ENCODE measurements at places on chromosomes 3 and 15.
A peak's percentile ranks its signal among the peaks of the same experiment; 100 is the strongest.

DNA sequence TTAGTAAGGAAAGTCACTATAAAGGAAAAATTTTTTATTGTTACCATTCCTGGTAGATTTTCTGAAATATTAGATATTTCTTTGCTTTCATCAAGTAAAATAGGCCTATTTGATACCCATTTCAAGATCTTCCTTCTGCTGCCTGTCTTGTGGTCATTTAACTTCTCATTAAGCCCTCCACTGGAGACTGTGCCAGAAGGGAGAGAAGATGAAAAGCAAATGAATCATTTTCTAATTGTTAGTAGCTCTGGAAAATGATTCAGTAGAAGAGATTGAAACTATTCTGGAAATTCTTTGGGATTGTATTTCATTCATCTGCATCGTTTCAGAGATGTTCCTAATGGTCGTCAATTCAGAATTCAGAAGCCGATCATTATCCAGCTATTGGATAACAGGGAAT is 3.2 kb downstream of the KCTD6 start:
- H3K27me3 ChIP-seq, result no peaks in the 10 kb centered on the region
- no peaks in the 10 kb centered on the region for H3K36me3 ChIP-seq
- H3K4me1 ChIP-seq, result peaks cover 40% of the 10 kb centered on the region
- no peak for DNase-seq
- H3K27ac ChIP-seq, result no peak overlapping the region
- no peak overlapping the region for H3K4me3 ChIP-seq

GRCh38 chr15:44662478-44663409 is 718 bp downstream of the SPG11 start:
- peak; percentile 82 for DNase-seq
- H3K27me3 ChIP-seq, result no peaks in the 10 kb centered on the region
- peaks cover 5% of the 10 kb centered on the region for H3K36me3 ChIP-seq
- H3K27ac ChIP-seq, result peak overlapping the region; percentile 86
- H3K4me3 ChIP-seq, result peak overlapping the region; percentile 67

GRCh38 chr3:65633018-65633638 is 405.6 kb downstream of the MAGI1 start:
- H3K27ac ChIP-seq, result no peak overlapping the region
- DNase-seq, result no peak
- no peaks in the 10 kb centered on the region for H3K27me3 ChIP-seq
- no peak overlapping the region for H3K4me3 ChIP-seq

DNA sequence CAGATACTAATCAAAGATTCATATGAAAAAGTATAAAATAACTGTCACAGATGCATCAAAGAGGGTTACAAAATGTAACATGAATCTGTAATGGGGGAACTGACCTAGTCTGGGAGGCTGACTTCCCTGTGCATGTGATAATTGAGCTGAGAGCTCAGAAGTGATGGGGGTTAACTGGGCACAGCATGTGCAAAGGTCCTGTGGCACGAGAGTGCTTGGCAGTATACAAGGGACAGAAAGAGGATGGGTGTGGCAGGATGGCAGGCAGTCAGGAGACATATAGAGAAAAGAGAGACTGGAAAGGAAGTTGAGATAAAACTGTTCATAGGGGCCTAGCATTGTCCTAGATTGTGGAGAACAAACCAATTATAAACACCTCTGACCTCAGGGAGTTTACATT is 47.8 kb upstream of the IREB2 start:
- no peaks in the 10 kb centered on the region for H3K4me1 ChIP-seq
- DNase-seq, result no peak
- H3K4me3 ChIP-seq, result no peak overlapping the region
- no peak overlapping the region for H3K27ac ChIP-seq

- no peak overlapping the region for H3K27ac ChIP-seq
- H3K27me3 ChIP-seq, result no peaks in the 10 kb centered on the region
- no peaks in the 10 kb centered on the region for H3K4me1 ChIP-seq
- H3K4me3 ChIP-seq, result no peak overlapping the region
- no peaks in the 10 kb centered on the region for H3K36me3 ChIP-seq
Measured at GRCh38 chr3:129837065-129837642, 56.4 kb downstream of the TMCC1 start.

GRCh38 chr15:55255714-55256113 is 33.9 kb downstream of the RAB27A start:
- no peaks in the 10 kb centered on the region for H3K27me3 ChIP-seq
- peaks cover 58% of the 10 kb centered on the region for H3K4me1 ChIP-seq
- peak overlapping the region; percentile 63 for H3K4me3 ChIP-seq
- no peaks in the 10 kb centered on the region for H3K36me3 ChIP-seq

DNA sequence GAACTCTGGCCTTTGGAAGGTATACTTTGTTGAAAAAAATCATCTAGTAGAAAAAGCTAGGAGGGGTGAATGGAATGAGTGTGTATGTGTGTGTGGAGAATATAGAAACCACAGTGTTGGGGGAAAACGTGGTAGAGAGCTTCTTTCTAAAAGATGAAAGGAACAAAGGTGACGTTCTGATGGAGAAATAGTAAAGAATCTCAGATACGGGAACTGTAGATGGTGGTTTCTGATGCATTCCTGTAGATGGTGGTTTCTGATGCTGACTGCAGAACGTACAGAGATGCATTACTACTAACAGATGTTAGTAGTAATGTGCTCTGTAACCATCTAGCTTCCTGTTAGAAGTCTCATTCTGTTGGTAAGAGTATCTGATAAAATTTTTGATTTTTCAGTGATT is 60.2 kb downstream of the VPS8 start:
- no peaks in the 10 kb centered on the region for H3K4me1 ChIP-seq
- DNase-seq, result no peak
- peaks cover 13% of the 10 kb centered on the region for H3K36me3 ChIP-seq
- no peaks in the 10 kb centered on the region for H3K27me3 ChIP-seq

- H3K36me3 ChIP-seq, result no peaks in the 10 kb centered on the region
- no peaks in the 10 kb centered on the region for H3K4me1 ChIP-seq
- H3K27me3 ChIP-seq, result no peaks in the 10 kb centered on the region
- H3K27ac ChIP-seq, result no peak overlapping the region
Measured at GRCh38 chr3:183911763-183912506, 27.3 kb upstream of the PARL start.

DNA sequence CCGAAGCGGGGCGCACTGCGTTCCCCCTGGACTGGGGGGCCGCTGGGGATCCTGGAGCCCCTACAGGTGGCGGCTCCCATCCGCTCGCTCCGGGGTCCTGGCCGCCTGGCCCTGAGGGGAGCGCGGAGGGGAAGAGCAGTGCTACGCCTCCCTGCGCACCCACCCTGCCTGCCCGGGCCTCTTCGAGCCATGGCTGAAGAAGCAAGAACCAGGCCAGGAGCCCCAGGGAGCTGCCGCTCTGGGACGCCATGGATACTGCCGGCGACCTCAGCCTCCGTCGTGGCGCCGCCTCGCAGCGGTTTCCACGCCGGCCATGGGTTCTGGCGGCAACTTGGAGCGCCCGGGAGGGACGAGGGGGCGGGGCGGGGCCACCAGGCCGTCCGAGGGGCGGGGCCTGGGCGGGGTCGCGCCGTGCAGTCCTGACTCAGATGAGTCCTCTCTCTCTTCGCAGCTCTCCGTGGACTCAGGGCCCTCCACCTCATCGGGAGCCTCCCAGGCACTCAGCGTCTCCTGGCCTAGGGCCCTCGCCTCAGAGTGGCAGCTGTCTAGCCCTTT is 50.9 kb downstream of the MYL3 start:
- no peak overlapping the region for H3K27ac ChIP-seq
- peak overlapping the region; percentile 50 for H3K4me3 ChIP-seq
- H3K27me3 ChIP-seq, result peaks cover 6% of the 10 kb centered on the region
- H3K36me3 ChIP-seq, result no peaks in the 10 kb centered on the region
- H3K4me1 ChIP-seq, result peaks cover 7% of the 10 kb centered on the region

- H3K36me3 ChIP-seq, result no peaks in the 10 kb centered on the region
- H3K4me3 ChIP-seq, result no peak overlapping the region
- H3K27me3 ChIP-seq, result no peaks in the 10 kb centered on the region
- H3K27ac ChIP-seq, result no peak overlapping the region
- no peaks in the 10 kb centered on the region for H3K4me1 ChIP-seq
- no peak for DNase-seq
Measured at GRCh38 chr15:98767692-98768091, 119.4 kb downstream of the IGF1R start.

- no peak for DNase-seq
- H3K27me3 ChIP-seq, result no peaks in the 10 kb centered on the region
- no peaks in the 10 kb centered on the region for H3K4me1 ChIP-seq
- H3K36me3 ChIP-seq, result no peaks in the 10 kb centered on the region
- H3K27ac ChIP-seq, result no peak overlapping the region
- H3K4me3 ChIP-seq, result no peak overlapping the region
Measured at GRCh38 chr3:151452841-151453240, 8.0 kb downstream of the IGSF10 start.

DNA sequence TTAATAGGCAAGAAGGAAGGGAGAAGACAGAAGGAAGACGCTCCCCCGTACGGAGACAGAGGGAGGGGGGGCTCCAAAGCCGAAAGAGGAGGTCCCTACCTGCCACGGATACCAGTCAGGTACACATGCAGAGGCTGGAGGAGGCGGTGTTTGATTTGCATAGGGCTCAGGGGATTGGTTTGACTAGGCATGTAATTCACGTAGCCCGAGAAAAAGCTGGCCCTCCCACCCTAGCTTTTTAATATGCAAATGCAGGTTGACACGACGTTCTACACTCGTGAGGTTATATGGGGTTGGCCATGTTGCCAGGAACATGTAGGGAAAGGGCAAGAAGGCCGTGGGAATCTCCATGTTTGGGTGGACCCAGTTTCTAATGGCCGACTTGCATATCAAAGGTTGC is 29.8 kb downstream of the ZNF592 start:
- H3K4me1 ChIP-seq, result no peaks in the 10 kb centered on the region
- H3K36me3 ChIP-seq, result peaks cover 11% of the 10 kb centered on the region
- no peak overlapping the region for H3K27ac ChIP-seq
- no peaks in the 10 kb centered on the region for H3K27me3 ChIP-seq
- H3K4me3 ChIP-seq, result no peak overlapping the region
- no peak for DNase-seq

DNA sequence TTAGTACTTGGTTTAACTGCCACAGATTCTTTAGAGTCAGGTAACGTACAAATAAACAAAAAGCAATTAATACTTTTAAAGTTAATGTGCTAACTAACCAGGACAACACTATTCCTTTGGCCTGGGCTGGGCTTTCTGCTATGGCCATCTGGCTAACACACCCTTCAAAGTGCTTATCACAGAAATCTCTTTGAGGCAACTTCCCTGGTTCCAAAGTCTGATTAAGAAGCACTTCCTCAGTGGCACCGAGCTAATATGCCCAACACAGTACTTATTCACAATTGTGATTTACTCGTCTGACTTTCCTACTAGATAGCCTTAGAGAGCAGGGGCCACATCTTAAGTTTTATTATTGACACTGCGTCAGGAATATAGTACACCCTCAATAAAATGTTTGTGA is 191.4 kb downstream of the MEIS2 start:
- H3K4me1 ChIP-seq, result no peaks in the 10 kb centered on the region
- no peak overlapping the region for H3K27ac ChIP-seq
- no peaks in the 10 kb centered on the region for H3K27me3 ChIP-seq
- DNase-seq, result no peak
- no peaks in the 10 kb centered on the region for H3K36me3 ChIP-seq
- H3K4me3 ChIP-seq, result no peak overlapping the region

- DNase-seq, result no peak
- no peaks in the 10 kb centered on the region for H3K4me1 ChIP-seq
Measured at GRCh38 chr3:77139624-77140023, 99.7 kb downstream of the ROBO2 start.

DNA sequence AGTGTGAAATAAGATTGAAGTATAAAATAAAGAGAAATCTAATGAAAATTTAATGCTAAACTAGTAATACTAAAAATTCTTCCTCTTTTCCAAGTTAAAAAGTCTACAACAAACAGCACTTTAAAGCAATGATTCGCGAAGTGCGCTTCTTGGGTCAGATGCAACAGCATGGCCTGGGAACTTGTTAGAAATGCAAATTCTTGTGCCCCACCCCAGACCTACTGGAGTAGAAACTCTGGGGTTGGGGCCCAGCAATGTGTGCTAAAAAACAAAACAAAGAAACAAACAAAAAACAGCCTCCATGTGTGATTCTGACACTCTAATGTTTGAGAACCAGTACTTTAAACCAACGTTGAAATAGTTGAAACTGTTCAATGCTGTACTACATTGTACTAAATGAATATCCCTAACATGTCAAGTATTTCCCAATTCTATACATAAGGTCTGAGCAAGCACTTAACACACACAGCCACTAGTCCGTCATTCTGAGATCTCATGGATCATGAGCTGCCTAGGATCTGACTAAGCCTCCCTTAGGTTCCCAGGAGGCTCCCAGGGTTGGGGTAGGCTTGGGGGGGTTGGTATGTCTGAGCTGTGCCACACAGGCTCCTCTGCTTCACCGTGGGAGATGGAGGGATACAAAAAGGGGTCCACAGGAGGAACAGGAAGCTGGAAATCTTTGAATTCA is 6.1 kb downstream of the RASGRP1 start:
- H3K4me1 ChIP-seq, result peaks cover 93% of the 10 kb centered on the region
- DNase-seq, result no peak
- H3K4me3 ChIP-seq, result peak overlapping the region; percentile 10
- no peaks in the 10 kb centered on the region for H3K27me3 ChIP-seq
- H3K36me3 ChIP-seq, result peaks cover 22% of the 10 kb centered on the region

DNA sequence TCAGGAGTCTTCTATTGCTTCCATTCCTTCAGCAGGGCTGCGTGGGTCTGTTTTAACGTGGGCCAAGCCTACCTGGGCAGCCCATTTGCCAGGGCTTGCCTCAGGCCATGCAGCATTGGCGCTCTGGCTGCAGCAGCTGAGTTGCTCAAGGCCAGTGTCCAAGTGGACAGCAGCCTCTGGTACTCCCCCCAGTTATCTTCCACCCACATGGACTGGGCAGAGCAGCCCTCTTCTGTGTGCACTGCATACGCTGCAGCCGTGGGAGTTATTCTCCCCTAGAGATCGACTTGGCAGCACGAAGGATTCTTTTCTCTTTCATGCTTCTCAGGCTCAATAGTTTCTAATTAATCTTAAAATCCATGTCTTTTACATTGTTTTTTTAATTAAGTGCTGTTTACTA is 6.9 kb upstream of the CAPN3 start:
- H3K4me1 ChIP-seq, result no peaks in the 10 kb centered on the region
- no peaks in the 10 kb centered on the region for H3K27me3 ChIP-seq
- no peak overlapping the region for H3K27ac ChIP-seq
- H3K36me3 ChIP-seq, result peaks cover 4% of the 10 kb centered on the region
- DNase-seq, result no peak

- no peaks in the 10 kb centered on the region for H3K36me3 ChIP-seq
- DNase-seq, result no peak
- no peak overlapping the region for H3K4me3 ChIP-seq
Measured at GRCh38 chr3:132290833-132291232, 26.4 kb upstream of the ACP3 start.
